ENCODE measurements at places on chromosomes 6 and 20. TPM values are rescaled to one million over a fixed set of nuclear protein-coding genes. Genes with fewer than 3 reads are reported as not detected.

Gene SLC26A8
- total RNA-seq, result under 0.01 TPM

Gene FAM209B
- total RNA-seq, result not detected

Gene EDN3
- not detected for total RNA-seq

Gene MAP3K4
- 34.0 TPM for total RNA-seq

Gene C6orf58
- total RNA-seq, result not detected

Gene C4B
- total RNA-seq, result 0.43 TPM

Gene PIM1
- 4.5 TPM for total RNA-seq

Gene CDH4
- 5.7 TPM for total RNA-seq

Gene OR2H2
- not detected for total RNA-seq

Gene MC3R
- total RNA-seq, result not detected

Gene CST4
- not detected for total RNA-seq
